ENCODE measurements at places on chromosomes 3 and 15. TPM values are rescaled to one million over a fixed set of nuclear protein-coding genes. Genes with fewer than 3 reads are reported as not detected.

The TEX55 gene
- not detected for total RNA-seq

The XCR1 gene
- not detected for total RNA-seq

The SLC28A1 gene
- not detected for total RNA-seq

The ZNF860 gene
- total RNA-seq = 0.11 TPM

The IRAK2 gene
- 4.0 TPM for total RNA-seq

Measured in activated CD4-positive, alpha-beta T cell treated with anti-CD3 and anti-CD28 coated beads for 36 hours (primary cell).